ENCODE measurements at places on chromosomes 12 and 14.
A peak's percentile ranks its signal among the peaks of the same experiment; 100 is the strongest.

- no peak for DNase-seq
Observed at GRCh38 chr12:57270966-57271470, 20.0 kb upstream of the STAC3 start.

GRCh38 chr12:12612358-12612757 is 682 bp downstream of the CREBL2 start:
- no peak for DNase-seq

- no peak for DNase-seq
Observed at GRCh38 chr14:28120391-28120790, 646.2 kb upstream of the FOXG1 start.

GRCh38 chr12:128817111-128818015 is 6.4 kb downstream of the SLC15A4 start:
- DNase-seq = no peak

DNA sequence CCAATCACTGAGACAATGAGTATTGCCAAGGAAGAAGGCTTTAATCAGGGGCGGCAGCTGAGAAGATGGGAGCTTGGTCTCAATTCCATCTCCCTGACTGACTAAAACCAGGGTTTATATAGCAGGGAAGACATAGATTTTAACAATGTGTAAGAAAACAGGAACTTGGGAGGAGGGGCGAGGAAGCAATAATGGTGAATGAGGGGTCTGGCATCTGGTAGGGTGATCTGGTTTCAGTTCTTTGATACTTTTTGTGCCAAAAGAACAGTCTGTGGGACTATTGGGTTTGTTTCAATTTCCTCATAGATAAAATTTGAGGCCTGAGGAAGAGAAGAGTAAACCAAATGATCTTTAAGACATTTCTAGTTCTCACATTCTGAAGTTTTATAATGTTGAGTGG is 49.2 kb downstream of the FUT8 start:
- no peak for DNase-seq

DNA sequence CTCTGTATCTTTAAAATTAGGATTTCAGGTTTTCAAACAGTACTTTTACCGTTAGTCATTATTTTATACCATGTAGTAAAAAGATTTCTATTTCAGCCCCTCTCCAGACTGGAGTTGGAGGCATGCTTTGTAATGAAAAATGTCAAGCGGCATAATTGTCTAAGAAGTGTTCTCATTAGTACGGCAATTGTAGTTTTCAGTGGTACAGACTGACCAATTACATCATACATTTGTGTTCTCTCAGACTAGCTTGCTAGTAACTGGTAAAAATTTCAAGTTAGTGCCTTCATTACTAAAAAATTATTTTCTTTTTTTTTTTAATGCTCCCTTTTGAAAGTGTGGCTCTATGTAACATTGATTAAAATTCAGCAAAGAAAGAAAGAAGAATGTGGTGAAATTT is 4.5 kb downstream of the USP30 start:
- DNase-seq = no peak

DNA sequence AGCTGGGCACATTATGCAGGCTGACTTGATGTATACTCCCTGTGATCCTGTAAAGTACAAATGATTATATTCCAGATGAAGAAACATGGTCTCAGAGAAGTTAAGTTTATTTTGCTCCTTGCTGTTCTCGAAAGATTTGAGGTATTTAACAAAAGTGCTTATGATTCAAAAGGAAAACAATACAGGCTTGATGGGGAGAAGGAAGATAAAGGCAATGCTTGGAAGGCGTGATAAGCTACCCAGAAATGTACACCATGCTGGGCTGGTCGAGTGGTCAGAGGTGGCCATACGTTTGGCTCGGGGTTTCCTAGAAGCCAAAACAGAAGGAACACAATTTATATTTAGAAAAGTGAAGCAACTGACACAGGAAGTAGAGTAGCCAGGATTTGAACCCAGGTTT is 201.0 kb downstream of the KTN1 start:
- no peak for DNase-seq

GRCh38 chr12:115450710-115451109 is 766.7 kb upstream of the TBX3 start:
- DNase-seq = no peak

- DNase-seq = no peak
Observed at GRCh38 chr14:30834353-30834752, 40.0 kb upstream of the COCH start.

GRCh38 chr12:3371018-3371417 is 120.0 kb upstream of the PRMT8 start:
- no peak for DNase-seq

GRCh38 chr12:52353766-52354165 is 13.5 kb downstream of the KRT85 start:
- peak; percentile 12 for DNase-seq

DNA sequence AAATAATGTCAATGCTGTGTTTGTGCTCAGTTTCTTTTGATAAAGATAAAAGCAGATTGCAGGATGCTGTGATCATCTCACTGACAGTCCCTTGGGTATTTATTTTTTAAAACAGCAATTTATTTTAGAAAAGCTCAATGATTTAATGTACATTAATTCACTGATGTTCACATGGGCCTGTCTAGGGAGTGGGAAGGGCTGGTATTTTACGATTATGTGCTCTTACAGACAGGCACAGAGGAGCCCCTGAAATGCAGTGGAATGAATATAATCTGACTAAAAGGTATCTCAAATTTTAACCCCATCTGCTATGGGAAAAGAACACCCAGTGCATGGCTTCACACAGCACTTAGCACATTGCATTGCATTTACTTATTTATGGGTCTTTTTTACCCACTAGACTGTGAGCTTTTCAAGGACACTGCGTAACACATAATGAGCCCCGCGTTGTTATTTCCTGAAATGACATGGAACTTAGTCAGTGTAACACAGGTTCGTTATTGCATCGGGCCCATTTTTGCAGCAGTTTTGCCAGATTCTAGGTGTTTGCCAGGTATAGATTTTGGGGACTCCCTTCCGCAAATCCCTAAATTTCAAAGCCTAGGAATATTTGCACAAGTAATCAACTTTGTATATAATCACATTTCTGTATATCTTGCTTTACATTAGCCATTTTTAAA is 425.3 kb upstream of the FBXO33 start:
- no peak for DNase-seq

- DNase-seq = no peak
Observed at GRCh38 chr14:61484031-61484430, 162.7 kb downstream of the PRKCH start.

DNA sequence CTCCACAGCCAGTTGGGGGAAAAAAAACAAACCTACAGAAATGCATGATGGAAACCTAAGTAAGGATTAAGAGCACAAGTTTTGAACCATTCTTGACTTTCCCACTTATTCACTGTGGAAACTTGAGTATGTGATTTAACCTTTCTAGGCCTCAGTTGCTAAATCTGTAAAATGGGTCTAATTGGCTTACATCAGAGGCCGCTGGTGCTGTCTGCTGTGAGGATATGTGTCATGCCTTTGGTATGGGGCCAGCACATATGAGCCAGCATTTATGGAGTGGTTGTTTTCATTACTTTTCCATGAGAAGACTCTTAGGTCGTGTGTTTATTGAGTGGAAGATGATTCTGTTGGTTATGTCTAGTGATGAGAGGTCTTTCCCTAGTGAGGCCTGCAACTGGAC is 102.4 kb downstream of the ESR2 start:
- no peak for DNase-seq

GRCh38 chr12:47078733-47079467 is 521 bp upstream of the PCED1B start:
- peak; percentile 63 for DNase-seq

GRCh38 chr12:55704824-55705718 is 2.6 kb downstream of the ITGA7 start:
- DNase-seq = no peak

DNA sequence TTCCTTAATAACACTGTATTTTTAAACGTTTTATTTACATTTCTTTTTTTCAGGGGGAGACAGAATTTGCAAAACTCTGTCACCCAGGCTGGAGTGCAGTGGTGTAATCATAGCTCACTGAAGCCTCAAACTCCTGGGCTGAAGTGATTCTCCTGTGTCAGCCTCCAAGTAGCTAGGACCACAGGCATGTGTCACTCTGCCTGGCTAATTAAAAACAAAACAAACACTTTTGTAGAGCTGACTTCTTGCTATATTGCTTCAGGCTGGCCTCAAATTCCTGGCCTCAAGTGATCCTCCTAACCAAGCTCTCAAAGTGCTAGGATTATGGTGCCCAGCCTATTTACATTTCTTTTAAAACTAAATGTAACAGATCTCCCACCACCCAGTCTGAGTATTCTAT is 12.7 kb downstream of the CPSF6 start:
- DNase-seq = no peak

DNA sequence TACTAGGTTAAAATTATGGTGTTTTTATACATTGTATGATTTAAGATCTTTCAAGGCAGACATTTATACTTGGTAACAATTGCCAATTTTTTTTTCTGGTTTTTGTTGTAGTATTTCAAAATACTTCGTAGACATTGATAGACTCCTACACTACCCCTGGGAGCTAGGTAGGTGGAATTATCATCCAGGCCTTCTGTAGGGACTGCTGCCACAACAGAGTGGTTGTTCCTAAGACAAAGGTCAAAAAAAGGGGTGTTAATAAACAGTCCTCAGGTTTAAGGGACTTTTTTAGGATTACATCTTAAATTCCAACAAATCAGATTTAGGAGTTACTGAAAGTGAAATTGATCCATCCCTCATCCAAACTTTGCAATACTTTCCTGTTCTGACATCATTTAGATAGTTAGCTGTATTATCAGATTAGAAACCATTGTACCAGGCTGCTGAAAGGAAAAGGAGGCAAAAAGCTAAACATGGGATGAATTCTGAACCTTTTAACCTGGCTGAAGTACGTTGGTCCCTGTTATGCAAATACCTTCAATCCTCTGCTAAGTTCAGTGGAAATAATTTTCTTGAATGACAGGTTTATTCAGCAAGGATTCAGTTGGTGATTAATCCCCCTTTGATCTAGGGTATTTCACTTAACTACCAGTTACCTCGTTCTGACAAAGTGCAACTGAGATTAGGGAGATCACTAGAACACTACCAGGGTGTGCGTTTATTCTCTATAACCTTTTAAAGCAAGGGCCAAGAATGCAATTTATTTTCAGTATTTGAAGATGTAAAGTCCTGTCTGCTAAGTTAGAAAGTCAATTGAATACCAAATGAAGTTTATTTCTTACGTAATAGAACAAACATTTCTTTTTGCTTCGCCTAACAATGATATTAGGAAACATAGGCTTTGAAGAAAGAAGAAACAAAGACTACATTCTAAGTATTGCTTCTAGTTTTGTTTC is 23.2 kb downstream of the AP5M1 start:
- DNase-seq = no peak

DNA sequence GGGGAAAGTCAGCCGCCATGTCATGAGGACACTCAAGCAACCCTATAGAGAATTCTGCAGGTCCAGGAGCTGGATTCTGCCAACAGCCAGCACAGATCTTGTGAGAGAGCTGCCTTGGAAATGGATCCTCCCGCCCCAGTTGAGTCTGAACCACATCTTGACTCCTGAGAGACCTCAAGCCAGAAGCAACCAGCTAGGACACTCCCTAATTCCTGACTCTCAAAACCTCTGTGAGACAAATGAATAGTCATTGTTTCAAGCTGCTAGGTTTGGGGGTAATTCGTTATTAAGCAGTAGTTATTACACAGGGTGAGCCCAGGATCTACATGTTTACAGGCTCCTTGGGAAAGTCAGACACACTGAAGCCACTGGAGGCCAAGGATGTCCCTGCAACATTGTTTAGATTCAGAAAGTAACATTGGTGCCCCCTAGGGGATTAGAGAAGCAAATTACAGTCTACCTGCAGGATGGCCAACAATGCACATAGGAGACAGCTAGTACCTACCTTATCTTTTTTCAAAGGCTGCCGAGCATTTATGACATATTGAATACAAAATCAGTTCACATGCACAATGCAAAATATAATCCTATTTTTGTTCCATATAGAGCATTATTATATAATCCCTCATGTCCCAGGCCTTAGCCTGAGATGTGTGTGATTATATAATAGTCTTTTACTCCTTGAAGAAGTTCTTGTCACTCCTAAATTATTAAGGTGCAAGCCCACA is 57.9 kb upstream of the FICD start:
- no peak for DNase-seq

DNA sequence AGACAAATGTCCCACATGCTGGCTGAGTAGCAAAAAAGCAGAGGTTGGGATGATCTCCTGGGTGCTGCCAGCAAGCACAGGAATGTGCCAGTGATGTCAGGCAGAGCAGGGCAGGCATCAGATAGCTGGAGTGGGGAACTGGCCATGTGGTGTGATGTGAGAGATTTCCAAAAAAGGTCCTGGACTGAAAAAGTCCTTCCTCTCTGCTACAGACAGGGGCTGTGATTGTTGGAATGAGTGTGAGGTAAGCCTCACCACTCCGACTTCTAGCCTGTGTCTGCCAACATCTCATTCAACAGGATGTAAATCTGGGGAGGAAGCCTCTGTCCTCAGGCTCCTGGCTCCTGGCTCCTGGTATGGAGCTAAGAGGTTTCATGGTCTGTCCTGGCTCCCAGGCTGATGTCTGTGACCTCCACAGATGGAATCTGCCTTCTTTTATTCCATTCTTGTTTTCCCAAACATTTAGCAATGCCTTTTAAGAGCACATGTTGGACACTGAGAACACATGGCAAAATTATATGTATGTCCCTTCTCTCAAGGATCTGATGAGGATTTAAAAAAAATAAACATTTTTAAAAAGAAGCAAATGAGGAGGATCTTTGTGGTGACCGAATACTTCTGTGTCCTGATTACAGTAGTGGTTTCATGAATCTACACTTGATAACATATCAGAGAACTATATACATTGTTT is 50.1 kb upstream of the STK38L start:
- no peak for DNase-seq

DNA sequence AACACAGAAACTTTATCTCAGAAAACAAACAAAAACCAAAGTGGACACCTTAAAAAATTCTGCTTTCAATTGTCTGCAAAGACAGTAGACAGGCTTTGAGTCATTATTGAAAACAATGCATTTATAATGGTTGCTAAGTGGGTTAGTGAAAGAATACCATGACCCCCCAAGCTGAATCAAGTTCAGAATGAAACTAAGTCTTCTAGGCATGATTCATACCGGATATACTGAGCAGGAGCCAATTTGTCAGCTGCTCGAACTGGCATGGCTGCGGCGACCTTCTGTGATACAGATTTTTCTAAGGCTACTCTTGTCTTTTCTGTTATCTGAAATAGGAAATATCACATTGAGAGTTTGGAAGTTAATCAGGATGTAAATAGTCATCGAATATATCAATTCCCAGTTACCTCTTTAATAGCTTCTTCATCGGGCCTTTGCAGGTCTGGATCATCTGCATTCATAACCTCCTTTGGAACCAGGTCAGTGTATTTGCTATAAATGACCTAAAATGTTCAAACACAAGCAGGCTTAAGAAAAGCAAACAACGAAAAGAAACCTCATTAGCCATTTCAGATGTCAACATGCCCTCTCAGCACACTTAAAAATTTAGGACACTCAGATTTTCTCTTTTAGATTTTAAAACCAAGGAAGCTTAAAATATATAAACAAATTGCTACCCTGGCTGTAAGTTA is 22.3 kb downstream of the SNW1 start:
- DNase-seq = no peak

Measured in activated T-cell treated with anti-CD3 and anti-CD28 coated beads, Interleukin-2, amount 50 U/mL, for 24 hours (primary cell).